Activated CD8-positive, alpha-beta memory T cell treated with anti-CD3 and anti-CD28 coated beads, Interleukin-2, amount 10 ng/mL, durations not matched to agents 7 days and 5 days (primary cell): ENCODE measurements at places on chromosomes 2 and 18. TPM values are rescaled to one million over a fixed set of nuclear protein-coding genes. Genes with fewer than 3 reads are reported as not detected.
A peak's percentile ranks its signal among the peaks of the same experiment; 100 is the strongest.

DNA sequence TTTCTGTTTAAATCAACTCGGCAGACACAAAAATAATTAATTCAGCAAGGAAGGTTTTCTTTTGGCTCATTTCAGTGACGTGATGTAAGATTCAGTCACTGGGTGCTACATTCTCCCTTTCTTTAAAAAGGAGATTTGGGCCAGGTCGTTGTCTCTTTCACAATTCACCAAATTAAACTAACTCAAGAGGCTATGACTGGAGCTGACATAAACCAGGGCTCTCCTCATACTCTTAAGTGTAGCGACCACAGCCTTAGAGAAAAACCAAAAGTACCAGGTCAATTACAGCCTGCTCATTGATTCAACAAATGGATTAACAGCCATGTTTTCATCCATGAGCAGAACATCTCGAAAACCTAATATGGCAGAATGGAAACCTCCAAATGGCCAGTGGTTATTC is 85.7 kb downstream of the PAX3 start:
- no peak overlapping the region for H3K27ac ChIP-seq
- H3K36me3 ChIP-seq = no peaks in the 10 kb centered on the region
- H3K4me3 ChIP-seq = no peak overlapping the region

DNA sequence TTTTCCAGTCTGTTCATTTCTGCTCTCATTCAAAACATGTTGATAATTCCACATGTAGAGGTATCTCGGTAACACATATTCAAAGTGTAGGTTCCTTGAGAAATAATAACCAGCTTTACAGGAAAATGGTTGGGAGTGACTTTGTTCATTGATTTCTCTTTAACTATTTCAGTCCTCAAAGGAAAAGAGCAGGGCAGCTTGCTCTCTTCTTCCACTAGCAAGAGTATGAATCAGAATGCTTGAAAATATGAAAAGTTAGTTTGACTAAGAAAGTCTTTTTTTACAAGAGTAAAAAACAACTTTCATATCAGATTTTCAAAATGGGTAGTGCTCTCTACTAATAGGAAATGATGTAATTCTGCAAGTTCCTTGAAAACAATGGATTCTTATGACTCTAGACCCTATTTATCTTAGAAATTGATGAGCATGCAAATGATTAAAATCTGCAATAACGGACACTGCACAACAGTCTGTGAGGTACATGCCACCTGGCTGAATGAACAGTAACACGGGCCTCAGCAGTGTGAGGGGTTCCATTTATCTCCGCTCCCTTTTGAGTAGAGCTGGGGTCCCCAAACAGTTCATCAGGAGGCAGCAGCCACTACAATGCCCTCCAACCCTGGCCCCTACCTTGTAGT is 65.6 kb downstream of the IRS1 start:
- H3K27ac ChIP-seq = no peak overlapping the region
- no peak for DNase-seq
- H3K4me3 ChIP-seq = no peak overlapping the region
- H3K36me3 ChIP-seq = no peaks in the 10 kb centered on the region
- peaks cover 4% of the 10 kb centered on the region for H3K4me1 ChIP-seq

- no peak overlapping the region for H3K4me3 ChIP-seq
- H3K36me3 ChIP-seq = no peaks in the 10 kb centered on the region
- peaks cover 6% of the 10 kb centered on the region for H3K27me3 ChIP-seq
- DNase-seq = no peak
- no peaks in the 10 kb centered on the region for H3K4me1 ChIP-seq
These were observed 76.1 kb downstream of the EPB41L3 start for GRCh38 chr18:5467671-5468070.

The SOX11 gene
- total RNA-seq = not detected

GRCh38 chr2:151280271-151280670 is 9.2 kb downstream of the NMI start:
- H3K27ac ChIP-seq = no peak overlapping the region
- H3K36me3 ChIP-seq = peaks cover 60% of the 10 kb centered on the region
- H3K27me3 ChIP-seq = no peaks in the 10 kb centered on the region

GRCh38 chr2:11807156-11808015 is 61.0 kb downstream of the LPIN1 start:
- H3K36me3 ChIP-seq = peaks cover 56% of the 10 kb centered on the region
- H3K27me3 ChIP-seq = no peaks in the 10 kb centered on the region
- DNase-seq = peak; percentile 28
- H3K4me1 ChIP-seq = no peaks in the 10 kb centered on the region
